ENCODE measurements at places on chromosomes 1 and 21. TPM values are rescaled to one million over a fixed set of nuclear protein-coding genes. Genes with fewer than 3 reads are reported as not detected.

DNA sequence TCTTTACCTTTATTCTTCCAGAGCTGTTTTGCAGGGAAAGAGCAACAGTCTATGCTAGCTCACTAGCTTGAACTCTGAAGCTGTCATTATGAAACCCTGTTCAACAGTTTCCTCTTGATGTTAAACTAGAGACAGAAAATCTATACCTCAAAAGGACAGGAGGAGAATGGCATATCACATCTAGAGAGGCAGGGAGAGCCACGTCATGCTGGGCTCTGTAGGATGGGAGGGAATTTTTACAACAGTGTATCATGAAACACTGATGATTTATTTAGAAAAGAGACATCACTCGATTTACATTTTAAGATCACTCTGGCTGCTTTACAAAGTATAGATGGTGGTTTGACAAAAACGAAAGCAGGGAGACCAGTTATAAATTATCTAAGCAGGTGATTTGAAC is 224.9 kb upstream of the COA6 start:
- DNase-seq = no peak

CD53 gene
- 9.6 TPM for polyA plus RNA-seq

DNA sequence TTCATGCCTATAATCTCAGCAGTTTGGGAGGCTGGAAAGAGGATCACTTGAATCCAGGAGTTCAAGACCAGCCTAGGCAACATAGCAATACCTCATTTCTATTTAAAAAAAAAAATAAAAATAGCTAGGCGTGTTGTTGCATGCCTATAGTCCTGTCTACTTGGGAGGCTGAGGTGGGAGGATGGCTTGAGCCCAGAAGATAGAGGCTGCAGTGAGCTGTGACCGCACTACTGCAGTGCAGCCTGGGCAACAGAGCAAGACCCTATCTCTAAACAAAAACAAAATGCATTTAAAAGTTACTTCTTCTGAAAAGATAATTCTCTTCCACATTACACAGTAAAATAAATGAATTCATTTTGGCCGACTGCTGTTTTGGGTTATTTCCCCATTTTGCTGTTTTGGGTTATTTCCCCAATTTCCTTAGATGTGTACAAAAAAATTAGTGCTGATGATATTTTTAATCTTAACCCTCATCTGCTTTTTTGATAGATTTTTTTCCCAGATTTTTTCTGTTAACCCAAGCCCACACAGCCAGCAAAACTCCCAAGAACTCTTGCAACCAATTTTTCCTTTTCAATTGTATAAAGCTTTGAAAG is 23.0 kb upstream of the SAMSN1 start:
- no peak for DNase-seq

DNA sequence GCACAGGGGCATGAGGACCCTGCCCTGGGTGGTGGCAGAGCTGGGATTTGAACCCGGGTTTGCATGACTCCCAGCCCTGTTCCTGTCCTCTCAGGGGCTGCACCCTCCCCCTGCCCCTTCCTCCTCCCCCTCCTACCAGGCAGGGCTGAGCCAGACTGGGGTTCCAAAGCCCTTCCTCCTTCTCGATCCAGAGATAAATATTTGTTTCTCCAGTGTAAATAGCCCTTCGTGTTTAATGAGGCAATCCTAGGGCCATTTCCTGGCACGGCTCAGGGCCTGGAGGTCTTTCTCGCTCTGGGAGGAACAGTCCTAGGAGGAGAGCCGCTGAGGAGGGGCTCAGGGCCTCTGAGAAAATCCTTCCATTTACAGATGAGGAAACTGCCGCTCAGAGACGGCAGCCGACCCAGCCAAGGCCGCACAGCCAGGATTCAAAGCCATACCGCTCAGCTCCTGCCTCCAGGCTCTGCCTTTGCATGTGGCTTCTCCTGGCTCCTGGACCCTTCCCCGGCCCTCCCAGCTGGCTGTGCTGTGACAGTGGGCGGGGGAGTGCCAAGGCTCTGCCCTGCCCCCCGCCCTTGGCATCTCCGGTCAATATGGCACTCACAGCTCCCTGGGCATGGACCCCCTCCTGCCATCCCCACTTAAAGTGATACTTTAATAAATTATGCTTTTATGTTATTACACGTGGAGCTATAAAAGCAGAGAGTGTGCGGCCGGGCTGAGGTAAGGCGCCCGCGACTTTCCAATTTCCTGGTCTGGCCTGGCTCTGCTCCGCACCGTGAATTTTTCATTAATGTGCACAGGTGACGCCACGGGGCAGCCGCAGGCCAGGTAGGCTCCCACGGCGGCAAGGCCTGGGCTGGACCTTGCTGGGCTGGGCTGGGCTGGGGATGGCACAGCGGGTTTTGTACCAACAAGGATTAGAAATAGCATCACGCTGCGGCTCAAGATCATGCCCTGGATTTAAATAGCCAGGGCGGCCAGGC is 114.7 kb upstream of the WNT4 start:
- peak; percentile 38 for DNase-seq

- no peak for DNase-seq
Observed at GRCh38 chr1:25217015-25217414, 15.3 kb downstream of the SYF2 start.

PGLYRP4 gene
- 0.18 TPM for polyA plus RNA-seq

GRCh38 chr1:192979542-192979941 is 79.6 kb downstream of the UCHL5 start:
- no peak for DNase-seq

DNA sequence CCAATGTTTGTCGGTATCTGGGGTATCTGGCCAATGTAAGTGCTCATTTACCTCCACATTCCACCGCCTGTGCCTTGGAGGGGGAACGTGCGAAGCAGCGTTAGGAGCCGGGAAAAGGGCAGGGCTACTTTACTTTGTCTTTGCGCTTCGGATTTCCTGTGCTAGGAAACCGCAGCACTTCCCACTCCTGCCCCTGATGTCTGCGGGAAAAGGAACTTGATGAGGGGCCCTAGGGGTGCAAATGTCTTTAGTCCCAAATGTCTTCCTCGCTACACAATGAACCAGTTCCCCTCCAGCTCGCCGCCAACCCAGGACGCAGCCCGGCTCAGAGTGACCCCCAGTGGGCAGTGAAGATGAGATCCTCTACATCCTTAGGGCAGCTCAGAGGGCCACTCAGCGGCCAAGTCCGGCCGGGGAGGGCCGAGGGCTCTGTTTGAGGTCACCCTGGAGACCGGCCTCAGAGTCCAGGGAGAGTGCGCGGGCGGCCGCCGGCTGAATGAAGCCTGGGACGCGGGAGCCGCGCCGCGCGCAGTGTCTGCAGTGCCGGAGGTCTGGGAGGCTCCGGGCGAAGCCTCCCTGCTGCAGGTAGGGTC is at the start of gene DYNLT5:
TSS of gene DYNLT5 (plus strand) at position 460 of the 593 bp plus-strand sequence. CDS start 2,200 bp downstream, outside the sequence.
- DNase-seq = no peak

- no peak for DNase-seq
Observed at GRCh38 chr1:178959543-178960460, 65.9 kb upstream of the FAM20B start.

GRCh38 chr21:26070822-26071425 is 99.6 kb downstream of the APP start:
- peak; percentile 32 for DNase-seq

GRCh38 chr1:170660281-170660713 is 3.6 kb upstream of the PRRX1 start:
- DNase-seq = no peak

GRCh38 chr1:204278958-204279357 is 65.2 kb upstream of the GOLT1A start:
- peak; percentile 44 for DNase-seq

PDC gene
- polyA plus RNA-seq = not detected

SYT14 gene
- polyA plus RNA-seq = not detected

ADSS2 gene
- polyA plus RNA-seq = 25.0 TPM

- peak; percentile 18 for DNase-seq
Observed at GRCh38 chr1:15975358-15975804, 520 bp downstream of the ZBTB17 start.

DNA sequence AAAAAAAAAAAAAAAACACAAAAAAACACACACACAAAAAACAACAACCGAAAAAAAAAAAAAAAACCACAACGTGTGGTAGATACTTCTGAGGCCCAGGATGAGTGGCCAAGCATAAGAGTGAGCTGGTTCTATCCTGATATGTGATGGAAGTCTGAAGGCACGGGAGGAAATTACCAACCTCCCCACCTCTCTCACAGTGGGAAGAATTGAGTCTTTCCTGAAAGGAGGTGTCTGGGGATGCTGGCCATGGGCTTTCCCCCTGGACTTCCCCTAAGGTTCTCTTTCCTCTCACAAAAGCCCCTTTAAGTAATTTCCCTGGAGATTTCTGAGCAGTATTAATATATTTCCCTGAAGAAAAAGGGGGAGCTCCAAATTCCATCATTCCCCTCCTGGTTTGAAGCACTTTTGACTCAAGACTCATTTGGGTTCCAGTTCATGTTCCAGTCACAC is 5.2 kb downstream of the TMCC2 start:
- no peak for DNase-seq

PALMD gene
- 2.2 TPM for polyA plus RNA-seq

DNA sequence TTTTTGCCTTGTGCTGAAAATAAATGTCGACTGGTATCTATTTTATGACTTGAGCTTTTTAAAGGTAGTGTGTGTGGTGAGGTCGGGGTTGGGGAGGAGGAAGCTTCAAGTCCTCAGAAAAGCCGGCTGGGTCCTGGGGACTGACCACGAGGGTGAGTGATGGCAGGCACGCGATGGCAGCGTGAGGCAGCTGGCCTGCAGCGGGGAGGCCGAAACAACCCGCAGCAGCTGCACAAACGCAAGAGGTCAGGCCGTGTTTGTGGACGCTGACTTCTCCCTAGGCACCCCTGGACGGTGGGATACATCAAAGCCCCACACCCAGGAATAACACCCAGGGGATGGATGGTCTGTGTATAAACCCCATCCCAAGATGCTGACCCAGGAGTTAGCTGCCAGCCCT is 51.4 kb downstream of the ZBTB18 start:
- no peak for DNase-seq

GRCh38 chr21:32592929-32593502 is 7.7 kb upstream of the TCP10L start:
- peak; percentile 37 for DNase-seq

GRCh38 chr1:18085387-18086074 is 22.1 kb upstream of the IGSF21 start:
- no peak for DNase-seq

DNA sequence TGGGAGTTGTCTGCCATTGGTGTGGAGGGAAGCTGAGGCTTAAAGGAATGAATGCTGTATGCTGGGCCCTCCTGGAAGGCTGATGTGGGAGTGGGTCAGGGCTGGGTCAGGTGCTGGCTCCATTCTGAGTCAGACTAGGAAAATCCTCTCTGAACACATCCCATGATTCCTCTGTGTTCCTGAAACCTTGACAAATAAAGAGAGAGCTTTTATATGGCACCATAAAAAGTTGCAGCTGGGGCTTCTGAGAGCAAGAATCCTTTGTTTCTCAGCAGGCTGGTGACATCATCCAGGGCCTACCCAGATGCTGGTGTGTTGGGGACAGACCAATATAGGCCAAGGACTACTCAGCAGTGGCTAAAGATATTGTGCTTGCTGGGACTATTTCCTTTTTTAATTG is 27.8 kb upstream of the NFASC start:
- no peak for DNase-seq

Data from small intestine (tissue), 16 donors.